ENCODE measurements at places on chromosomes 1 and 21.

DNA sequence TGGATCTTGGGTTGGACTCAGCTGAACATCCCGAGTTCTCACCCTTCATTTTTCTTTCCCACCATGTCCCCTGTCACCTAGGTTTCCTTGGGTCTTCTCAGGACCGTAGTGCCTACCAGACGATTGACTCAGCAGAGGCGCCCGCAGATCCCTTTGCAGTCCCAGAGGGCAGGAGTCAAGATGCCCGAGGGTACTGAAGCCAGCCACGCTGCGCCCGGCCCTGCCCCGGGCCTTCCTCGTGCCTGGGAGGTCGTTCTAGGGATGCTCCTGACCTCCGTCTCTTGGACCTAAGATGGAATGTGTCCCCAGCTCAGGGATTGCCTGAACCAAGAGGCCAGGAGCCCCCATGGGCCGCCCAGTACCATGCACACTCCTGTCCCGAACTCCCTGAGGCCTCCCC lies 12.0 kb upstream of the C1orf167 start:
- DNase-seq = no peak

- no peak for DNase-seq
Observed at GRCh38 chr21:20259031-20259867, 739.0 kb upstream of the NCAM2 start.

GRCh38 chr1:62337706-62338631 lies 18.7 kb upstream of the KANK4 start:
- DNase-seq = no peak

DNA sequence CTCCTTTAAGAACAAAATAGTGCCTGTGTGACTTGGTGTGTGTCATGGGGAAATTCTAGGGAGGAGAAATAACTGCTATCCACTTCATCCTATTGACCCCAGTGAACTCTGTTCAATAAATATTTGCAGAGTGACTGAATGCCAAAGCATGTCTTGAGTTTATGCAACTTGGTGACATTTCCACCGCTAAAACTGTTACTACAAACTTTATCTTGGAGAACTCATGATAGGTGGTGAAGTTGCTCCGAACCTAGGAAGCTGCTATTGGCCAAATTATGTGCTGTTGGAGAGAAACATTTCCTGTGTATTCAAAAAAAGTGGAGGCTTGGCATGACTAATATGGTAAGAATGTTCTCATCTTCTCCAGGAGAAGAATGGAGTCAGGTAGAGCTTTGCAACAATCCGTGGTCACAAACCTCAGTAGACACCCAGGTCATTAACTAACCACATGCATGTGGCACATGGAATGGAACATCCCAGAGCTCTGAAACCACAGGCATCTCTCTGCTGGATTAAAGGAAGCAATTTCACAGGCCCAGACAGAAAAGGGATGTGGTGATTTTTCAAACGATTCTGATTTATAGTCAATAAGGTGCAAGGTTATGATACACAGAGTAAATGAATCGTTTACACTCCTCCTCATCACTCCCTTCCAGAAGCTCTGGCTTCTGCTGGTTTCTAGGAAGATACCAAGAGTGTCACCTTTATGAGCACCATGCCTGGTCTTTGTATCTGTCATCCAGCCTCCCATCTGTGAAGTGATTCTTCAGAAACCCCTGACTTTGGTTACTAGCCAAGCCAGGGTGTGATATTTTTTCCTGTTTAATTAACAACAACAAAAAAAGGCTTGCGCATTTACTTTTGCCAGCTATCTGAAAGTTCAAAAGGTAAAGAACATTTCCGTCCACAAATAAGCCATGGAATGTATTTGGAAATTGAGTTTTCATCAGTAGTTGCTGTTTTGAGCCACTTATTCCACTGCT lies 361.1 kb downstream of the TGFB2 start:
- no peak for DNase-seq

- DNase-seq = no peak
Observed at GRCh38 chr1:203860396-203861025, 888 bp upstream of the SNRPE start.

DNA sequence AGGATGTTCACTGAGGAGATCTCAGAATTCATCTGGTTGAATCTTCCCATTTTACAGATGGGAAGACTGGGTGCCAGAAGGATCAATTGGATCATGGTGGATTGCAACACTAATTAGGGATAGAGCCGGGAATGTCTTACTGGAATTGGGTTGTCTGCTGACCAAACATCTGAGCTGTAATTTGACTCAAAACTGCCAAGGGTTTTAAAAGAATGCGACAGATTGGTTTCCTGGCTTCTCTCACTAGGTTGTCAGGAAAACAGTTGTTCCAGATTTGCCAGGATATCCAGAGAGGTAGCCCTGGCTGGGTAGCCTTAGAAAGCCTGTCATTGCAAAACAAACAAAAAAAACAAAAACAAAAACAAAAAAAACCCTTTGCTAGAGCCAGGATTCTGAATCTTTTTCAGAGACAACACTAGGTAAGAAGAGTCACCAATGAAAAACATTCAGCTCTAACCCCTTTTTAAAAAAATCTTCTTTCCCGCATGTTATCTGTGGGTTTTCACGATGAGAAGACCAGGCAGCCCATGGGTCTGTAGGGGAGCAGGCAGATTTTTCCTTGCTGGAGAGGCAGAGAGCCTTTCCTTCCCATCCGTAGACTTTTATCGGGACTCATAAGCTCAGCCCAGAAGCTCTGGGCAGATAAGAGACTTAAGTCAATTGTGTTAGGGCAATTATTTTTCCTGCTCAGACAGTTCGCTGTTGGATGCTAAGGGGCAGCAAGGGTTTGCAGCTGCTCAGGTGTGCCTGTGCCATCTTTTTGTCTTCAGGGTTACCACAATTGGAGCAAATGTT lies 418.9 kb downstream of the PRDM2 start:
- DNase-seq = no peak

GRCh38 chr1:22553991-22554522 lies 9.2 kb upstream of the EPHA8 start:
- no peak for DNase-seq

GRCh38 chr1:35567947-35568558 lies 5.1 kb upstream of the TFAP2E start:
- no peak for DNase-seq

DNA sequence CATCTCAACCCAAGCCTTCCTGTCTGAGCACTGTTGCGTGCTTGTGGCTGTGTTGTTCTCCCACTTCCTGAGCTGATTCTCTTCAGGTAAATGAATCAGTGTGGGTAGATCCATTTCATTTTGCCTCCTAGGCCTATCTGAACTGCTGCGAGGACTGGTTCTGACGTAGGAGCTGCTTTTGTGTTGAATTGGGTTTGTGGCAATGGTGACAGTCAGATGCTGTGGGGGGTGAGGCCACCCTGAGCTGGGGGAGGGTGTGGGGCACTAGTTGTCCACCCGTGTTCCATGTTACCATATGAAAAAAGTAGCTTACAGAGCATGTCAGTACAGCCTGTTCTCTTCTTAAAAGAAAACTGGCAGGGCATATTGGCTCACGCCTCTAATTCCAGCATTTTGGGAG lies 81.5 kb downstream of the MRPS6 start:
- DNase-seq = no peak

GRCh38 chr1:178407655-178408054 lies 89.1 kb downstream of the CLEC20A start:
- no peak for DNase-seq

DNA sequence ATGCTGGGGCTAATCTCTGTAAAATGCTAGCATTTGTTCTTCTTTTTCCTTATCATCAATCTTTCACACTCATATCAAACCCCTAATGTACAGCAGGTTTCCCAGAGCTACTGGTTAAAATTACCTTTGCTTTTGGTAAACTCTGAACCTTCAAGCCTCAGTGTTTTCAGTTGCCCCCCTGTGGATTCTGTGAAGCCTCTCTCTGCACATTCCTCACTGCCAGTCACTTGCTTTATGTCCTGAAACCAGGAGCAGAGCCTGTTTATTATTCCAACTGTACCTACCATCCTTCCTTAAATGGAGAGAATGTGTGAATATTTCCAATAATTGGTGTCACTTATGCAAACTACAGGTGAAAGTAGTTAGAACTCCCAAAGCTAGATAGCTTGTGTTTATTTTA lies 134.2 kb downstream of the NEK7 start:
- no peak for DNase-seq

- DNase-seq = no peak
Observed at GRCh38 chr1:4128616-4129015, 228.5 kb upstream of the C1orf174 start.

DNA sequence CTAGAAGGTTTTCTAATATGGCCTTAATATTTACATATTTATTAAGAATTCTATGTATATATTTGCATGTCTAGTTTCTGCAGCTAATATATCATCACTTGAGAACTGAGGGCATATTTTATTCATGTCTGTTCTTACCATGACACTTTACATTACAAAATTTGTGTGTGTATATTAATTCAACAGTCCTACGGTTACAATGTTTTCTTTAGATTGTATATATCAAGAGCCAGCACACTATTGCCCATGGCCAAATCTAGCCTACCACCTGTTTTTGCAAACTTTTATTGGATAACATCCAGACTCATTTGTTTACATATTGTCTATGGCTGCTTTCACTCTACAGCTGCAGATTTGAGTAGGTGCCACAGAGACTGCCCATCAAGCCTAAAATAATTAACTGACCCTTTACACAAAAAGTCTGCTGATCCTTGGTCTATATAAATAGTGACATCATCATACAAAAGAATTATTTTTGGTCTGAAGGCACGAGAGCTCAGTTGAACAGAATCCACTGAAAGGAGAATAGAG lies 577.4 kb upstream of the PBX1 start:
- no peak for DNase-seq

GRCh38 chr1:186236921-186237320 lies 138.1 kb downstream of the TPR start:
- no peak for DNase-seq

DNA sequence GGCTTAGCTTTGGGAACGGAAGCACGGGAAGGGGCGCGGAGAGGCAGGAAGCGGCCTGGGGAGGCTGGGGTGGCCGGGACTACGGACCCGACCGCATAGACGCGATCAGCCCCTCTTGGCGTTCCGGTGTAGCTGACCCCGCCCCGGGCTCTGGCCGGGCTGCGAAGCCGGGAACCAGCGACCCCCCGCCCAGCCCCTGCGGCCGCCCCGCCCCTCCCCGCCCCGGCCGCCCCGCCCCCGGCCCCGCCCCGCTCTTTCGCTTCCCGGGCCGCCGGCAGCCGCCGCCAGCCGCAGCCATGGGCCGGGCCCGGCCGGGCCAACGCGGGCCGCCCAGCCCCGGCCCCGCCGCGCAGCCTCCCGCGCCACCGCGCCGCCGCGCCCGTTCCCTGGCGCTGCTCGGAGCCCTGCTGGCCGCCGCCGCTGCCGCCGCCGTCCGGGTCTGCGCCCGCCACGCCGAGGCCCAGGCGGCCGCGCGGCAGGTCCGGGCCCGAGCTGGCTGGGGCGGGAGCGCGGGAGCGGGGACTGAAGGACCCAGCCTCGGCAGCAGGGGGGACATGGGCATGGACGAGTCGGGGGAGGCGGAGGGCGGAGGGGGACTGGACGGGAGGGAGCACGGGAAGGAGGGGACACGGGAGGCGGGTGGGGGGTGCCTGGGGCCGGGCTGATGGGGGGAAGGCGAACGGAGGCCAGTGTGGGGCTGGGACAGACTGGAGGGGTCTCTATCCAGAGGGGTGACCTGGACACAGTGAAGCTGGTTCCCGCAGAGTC lies at the start of gene SELENON:
Gene SELENON, plus strand, starts transcription at position 259 of the 768 bp plus-strand sequence. Its CDS starts 38 bp downstream, at position 297.
- no peak for DNase-seq

DNA sequence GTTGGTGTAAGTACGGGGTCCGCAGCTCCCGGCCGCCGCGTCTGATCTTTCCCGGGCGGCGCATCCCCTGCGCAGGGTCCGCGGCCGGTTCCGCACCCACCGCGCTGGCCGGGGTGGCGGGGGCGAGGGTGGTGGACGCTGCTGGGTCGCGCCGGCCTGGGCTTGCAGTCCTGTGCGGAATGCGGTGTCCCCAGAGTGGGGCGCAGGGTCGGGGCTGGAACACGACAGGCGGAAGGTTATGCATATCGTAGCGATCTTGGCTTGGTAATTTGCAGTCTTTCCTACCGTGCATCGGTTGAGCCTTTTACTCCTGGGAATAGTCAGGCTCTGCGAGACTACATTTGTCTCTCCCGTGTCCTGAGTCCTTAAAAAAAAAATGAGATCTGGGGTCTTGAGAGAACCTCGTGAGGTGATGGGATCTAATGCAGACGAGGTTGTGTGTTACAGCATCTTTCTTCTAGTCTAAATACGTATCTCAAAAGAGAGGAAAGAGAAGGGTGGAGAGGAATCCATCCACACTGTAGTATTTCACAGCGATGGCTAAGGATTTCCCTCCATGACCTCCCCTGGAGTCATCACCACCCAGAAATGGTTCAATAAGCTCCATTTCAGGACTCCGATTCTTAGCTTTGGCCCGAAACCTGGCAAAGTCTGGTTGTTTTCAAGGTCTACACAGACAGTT lies 572 bp downstream of the ATP1B1 start:
- no peak for DNase-seq

- no peak for DNase-seq
Observed at GRCh38 chr1:64453688-64454087, 16.2 kb upstream of the CACHD1 start.

GRCh38 chr1:84159533-84160240 lies 15.6 kb downstream of the PRKACB start:
- DNase-seq = no peak

DNA sequence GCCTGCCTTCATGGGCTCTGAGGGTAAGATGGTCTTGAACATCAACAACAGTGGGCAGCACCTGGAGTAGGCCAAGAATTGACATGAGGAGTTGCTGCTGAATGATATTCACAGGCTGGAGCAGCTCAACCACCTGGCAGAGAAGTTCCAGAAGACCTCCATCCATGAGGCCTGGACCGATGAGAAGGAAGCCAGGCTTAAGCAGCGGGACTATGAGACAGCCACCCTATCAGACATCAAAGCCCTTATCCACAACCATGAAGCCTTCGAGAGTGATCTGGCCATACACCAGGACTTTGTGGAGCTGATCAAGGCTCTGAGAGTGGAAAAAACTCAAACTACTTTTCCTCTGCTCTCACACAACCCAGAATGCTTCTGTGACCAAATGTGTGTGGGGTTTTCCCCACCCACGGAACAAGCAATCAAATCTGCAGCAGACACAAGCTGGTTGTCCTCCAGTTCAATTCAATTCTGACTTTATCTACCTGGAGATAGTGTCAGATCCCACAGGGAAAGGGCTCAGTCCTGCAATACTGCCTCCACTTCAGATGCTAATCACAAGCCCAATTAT lies 12.1 kb upstream of the EPHA10 start:
- DNase-seq = no peak

GRCh38 chr1:71778940-71779339 lies 503.4 kb downstream of the NEGR1 start:
- DNase-seq = no peak

DNA sequence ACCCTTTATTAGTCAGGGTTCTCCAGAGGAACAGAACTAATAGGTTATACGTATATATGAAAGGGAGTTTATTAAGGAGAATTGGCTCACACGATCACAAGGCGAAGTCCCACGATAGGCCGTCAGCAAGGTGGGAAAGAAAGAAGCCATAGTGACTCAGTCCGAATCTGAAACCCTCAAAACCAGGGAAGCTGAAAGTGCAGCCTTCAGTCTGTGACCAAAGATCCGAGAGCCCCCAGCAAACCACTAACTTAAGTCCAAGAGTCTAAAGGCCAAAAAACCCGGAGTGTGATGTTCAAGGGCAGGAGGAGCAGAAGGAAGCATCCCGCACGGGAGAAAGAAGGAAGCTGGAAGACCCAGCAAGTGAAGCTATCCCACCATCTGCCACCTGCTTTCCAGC lies 9.9 kb downstream of the IFNLR1 start:
- no peak for DNase-seq

GRCh38 chr1:102071451-102071850 lies 74.7 kb upstream of the OLFM3 start:
- DNase-seq = no peak

- DNase-seq = no peak
Observed at GRCh38 chr1:110682898-110683297, 8.2 kb upstream of the KCNA3 start.

GRCh38 chr1:81369833-81370232 lies 430.9 kb upstream of the ADGRL2 start:
- DNase-seq = no peak
